ENCODE measurements at places on chromosomes 3 and 15.

GRCh38 chr3:27289769-27290413 lies 79.3 kb downstream of the NEK10 start:
- DNase-seq, result no peak

DNA sequence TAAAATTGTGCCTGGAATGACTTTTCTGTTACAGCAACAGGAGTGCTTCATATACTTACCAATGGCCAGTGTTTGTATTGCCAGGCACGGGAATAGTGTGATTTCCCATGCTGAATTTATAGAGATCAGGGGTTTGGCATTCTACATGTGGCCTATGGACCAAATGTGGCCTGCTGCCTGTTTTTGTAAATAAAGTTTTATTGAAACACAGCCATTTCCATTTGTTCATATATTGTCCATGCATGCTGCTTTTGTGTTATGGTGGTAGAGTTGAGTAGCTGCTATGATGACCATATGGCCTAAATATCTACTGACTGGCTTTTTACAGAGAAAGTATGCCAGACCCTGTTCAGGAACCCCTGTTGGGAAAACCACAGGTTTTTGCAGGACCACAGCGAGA lies 55.6 kb downstream of the SLCO3A1 start:
- DNase-seq, result no peak

DNA sequence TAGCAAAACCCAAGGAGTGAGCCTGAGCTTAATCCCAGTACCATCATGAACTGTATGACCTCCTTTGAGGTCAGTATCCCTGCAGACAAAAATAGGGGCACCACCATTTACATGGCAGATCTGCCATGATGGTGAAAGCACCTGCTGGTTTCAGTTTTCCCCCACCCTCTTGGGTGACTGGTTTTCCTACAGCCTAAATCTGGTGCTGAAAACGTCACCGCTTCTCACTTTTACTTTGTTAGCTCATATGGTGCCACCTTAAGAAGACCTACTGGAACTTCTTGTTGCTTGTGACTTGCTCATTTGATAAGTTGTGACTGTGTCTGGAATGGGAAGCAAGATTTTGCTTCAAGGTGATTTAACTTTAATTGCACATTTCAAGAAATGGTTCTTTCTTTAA lies 5.1 kb downstream of the PPP1R2 start:
- no peak for DNase-seq

- no peak for DNase-seq
Measured at GRCh38 chr3:172644258-172644657, 66.6 kb downstream of the NCEH1 start.

GRCh38 chr3:89260721-89261120 lies 153.3 kb downstream of the EPHA3 start:
- DNase-seq, result no peak

- DNase-seq, result no peak
Measured at GRCh38 chr3:141652349-141652748, 85.7 kb upstream of the RNF7 start.

- DNase-seq, result no peak
Measured at GRCh38 chr3:33663042-33663441, 55.0 kb downstream of the CLASP2 start.

GRCh38 chr3:123294296-123294938 lies 92.7 kb downstream of the SEC22A start:
- DNase-seq, result no peak

DNA sequence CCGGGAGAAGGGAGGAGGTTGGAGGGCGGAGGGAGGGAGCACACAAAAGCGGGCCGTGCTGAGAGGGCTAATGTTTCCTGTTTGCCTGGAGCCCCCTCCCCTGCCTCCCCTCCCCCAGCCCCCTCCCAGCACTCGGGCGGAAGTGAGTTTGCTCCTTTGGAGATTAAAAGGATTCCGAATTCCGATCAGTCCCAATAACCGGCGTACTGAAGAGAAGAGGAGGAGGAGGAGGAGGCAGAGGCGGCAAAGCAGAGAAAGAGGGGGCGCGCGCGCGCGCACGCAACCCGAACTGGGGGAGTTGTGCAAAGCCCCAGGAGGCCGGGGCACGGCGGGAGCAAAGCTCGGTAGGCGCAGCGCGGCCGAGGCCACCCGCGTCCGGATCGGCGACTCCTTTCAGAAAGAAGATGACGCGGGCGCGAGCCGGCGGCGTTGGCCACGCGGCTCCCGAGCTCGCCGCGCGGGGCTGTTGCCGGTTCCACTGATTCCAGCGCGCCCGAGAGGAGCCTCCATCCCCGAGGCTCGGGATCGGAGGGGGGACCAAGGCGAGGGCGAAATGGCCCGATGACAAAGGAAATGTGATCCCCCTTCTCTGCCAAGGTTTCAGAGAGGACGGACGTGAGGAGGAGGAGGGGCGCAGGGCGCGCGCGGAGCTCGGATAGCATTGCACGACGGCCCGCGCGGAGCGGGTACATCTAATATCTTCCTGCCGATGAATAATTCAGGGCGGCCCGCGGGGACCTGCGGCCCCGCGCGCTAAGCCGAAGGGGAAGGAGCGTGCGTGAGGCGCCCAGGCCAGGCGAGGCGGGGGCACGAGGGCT lies 1.1 kb upstream of the TRIM71 start:
- no peak for DNase-seq

- peak; percentile 64 for DNase-seq
Measured at GRCh38 chr15:79970624-79971434, at the start of gene BCL2A1. TSS of gene BCL2A1 (minus strand) at chr15:79971196. CDS start at chr15:79971119, 77 bp downstream.

GRCh38 chr15:69648775-69649735 lies 196.4 kb downstream of the RPLP1 start:
- no peak for DNase-seq

GRCh38 chr3:15063238-15063637 lies 1.9 kb downstream of the MRPS25 start:
- DNase-seq, result no peak

DNA sequence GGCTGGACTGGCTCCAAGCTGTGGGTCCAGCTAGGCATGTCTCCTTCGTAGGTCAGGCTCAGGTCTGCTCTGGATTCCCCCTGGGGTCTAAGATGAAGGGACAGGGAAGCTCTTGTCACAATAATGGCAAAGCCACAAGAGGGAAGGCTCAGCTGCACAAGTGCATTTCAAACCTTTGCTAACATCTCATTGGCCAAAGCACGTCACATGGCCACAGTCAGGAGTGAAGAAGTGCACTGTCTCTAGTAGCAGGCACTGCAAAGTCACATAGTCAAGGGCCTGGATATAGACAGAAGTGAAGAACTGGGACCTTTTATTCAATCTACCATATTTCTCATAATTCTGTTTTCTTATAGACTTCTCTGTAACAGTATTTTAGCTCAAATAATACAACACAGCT lies 20.1 kb downstream of the DLEC1 start:
- no peak for DNase-seq

GRCh38 chr3:151761581-151761980 lies 27.9 kb downstream of the AADACL2 start:
- no peak for DNase-seq

DNA sequence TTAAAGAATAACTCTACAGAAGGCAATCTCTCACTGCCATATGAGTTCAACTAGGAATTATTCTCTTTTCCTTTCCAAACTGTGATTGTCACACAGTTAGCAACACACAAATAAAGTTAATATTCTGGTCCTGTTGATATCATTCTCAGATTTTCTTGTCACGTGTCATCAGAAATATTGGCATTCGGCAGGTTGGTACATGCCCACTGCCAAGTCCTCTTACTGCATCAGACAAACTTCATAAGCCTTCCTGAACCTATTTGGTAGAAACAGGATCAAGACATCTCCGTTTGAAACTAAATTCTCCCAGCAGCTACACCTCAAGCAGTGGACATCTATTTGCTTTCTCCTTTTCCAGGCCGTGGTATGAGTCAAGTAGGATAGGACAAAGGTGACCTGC lies 177.9 kb upstream of the SOX2 start:
- no peak for DNase-seq

All from CD4-positive, alpha-beta T cell (primary cell).